ENCODE measurements at places on chromosomes 1 and 21. TPM values are rescaled to one million over a fixed set of nuclear protein-coding genes. Genes with fewer than 3 reads are reported as not detected.

The B3GALT2 gene
- total RNA-seq: not detected

The WNT4 gene
- not detected for total RNA-seq

The KRTAP21-2 gene
- not detected for total RNA-seq

The KRTAP12-4 gene
- total RNA-seq: not detected

The LCA5L gene
- not detected for total RNA-seq

The CTTNBP2NL gene
- 0.67 TPM for total RNA-seq
